ENCODE measurements at places on chromosomes 2 and 18.

DNA sequence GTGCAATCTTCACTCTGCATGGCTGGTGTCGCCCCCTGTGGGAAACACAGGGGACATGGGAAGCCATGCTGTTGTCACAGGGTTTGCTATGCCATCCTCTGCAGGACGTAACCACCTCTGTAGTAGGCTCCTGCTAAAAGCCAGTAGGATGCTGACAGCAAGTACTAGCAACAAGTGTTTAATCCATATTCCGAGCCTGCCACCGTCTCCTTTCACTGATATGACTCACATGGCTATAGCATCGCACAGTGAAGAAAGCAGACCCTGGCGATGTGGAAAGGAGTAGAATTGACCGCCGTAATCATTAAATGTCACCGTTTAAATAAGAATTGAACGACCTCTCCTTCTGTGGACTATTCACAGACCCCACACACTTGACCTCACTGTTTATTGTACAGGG, 57.8 kb downstream of the CD8B2 start:
- no peak for DNase-seq

DNA sequence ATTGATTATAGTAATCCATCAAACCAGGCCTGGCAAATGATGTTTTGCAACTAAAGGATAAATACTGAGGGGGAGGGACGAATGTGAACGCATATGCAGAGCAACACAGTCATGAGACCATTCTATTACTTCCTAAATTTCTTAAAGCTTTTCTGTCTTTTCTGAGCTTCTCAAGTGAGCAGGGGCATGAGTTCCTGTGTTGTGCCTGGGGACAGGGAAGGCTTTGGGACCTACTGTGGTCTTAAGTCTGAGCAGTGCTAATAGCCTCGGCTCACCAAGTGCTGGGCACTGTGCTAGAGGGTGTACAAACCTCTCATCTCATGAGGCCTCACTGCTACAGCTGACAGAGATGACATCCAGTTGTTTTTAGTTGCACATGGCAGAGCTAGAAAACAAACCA, 182.4 kb downstream of the NEDD4L start:
- DNase-seq = no peak

GRCh38 chr18:75582406-75582821, 154.9 kb upstream of the SMIM21 start:
- no peak for DNase-seq

GRCh38 chr18:32735781-32736180, 37.0 kb downstream of the KLHL14 start:
- no peak for DNase-seq

GRCh38 chr2:171718720-171719119, 31.5 kb downstream of the DYNC1I2 start:
- no peak for DNase-seq

DNA sequence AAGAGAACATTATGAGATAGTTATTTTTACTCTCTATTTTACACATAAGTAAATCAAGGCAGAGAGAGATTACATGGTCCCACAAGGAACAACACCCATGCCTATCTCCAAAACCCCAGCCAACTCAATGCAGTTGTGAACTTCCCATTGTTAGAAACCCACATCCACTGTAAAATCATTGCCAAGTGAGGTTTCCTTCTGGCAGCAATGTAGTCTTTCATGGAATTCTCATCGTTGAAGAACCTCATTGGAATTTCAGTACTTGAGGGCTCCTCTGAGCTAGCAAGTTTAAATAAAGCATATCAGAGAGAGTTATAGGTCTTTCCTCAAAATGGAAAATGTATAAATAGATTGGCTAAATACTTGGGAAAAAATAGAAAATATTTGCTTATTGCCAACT, 105.2 kb downstream of the RAD51AP2 start:
- DNase-seq = no peak

DNA sequence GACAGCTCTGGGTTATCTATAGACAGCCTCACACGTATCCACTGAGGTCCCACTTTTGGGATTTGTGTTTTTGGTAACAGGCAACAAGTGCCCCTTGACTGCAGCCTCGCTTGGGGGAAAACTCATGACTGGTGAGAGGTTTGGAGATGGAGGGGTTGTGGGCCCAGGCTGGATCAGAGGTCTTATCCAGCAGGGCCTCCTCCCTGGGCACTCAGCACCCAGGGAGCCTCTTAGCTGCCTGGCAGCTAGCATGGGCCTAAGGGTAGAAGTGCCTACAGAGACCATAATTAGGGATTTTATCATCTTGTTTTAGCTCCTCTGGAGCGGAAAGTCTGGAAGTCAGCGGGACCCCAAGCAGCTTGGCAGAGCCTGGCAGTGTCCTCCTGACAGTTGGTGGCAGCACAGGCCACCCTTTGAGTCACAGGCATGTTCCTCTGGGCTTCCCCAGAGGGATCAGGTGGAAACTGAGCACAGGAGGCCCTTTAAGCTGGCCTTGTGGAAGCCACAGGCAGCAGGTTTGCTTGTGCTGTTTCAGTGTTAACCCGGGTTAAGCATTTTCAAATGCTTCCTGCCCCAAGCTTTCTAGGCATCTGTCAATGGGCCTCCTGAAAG, 143.1 kb downstream of the KCTD1 start:
- no peak for DNase-seq

GRCh38 chr2:153004627-153005026, 286.2 kb downstream of the ARL6IP6 start:
- no peak for DNase-seq
